ENCODE measurements at places on chromosomes 1 and 21.
A peak's percentile ranks its signal among the peaks of the same experiment; 100 is the strongest.

- no peak for DNase-seq
These were observed 35.1 kb downstream of the FRRS1 start for GRCh38 chr1:99731384-99731783.

DNA sequence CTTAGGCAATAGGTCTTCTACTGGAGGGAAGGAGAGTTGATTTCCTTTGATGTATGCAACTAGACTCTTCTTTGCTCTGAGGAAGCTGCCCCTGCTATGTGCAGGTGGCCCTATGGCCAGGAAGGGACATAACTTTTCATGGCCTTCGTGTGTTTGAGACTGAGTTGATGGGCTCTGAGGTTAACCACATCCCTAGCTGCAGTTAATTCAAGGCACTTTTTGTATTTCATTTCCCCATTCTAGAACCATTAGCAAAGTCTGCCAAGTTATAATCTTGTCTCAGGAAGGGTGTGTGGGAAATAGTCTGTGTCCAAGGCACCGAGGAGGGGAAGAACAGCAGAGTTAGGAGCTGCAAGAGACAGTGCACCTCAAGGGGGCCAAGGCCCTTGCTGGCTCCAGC is 2.5 kb downstream of the FCRL4 start:
- DNase-seq, result no peak

DNA sequence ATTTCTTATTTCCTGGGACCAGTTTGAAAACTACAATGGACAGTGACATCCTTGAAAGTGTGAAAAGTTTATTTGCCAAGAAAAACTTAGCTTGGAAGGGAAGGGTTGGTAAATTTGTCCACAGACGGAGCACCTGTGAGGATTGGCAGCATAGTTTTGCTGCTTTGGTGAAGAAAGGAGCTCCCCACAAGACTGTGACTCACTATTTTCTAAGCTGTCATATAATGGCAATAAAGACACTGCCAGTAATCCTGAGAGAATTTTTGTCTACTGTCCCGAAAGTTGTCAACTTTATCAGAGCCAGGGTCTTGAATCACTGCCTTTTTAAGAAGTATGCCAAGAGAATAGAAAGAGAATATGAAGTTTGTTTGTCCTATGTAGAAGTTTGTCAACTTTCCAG is 230.8 kb downstream of the NEGR1 start:
- DNase-seq, result no peak

DNA sequence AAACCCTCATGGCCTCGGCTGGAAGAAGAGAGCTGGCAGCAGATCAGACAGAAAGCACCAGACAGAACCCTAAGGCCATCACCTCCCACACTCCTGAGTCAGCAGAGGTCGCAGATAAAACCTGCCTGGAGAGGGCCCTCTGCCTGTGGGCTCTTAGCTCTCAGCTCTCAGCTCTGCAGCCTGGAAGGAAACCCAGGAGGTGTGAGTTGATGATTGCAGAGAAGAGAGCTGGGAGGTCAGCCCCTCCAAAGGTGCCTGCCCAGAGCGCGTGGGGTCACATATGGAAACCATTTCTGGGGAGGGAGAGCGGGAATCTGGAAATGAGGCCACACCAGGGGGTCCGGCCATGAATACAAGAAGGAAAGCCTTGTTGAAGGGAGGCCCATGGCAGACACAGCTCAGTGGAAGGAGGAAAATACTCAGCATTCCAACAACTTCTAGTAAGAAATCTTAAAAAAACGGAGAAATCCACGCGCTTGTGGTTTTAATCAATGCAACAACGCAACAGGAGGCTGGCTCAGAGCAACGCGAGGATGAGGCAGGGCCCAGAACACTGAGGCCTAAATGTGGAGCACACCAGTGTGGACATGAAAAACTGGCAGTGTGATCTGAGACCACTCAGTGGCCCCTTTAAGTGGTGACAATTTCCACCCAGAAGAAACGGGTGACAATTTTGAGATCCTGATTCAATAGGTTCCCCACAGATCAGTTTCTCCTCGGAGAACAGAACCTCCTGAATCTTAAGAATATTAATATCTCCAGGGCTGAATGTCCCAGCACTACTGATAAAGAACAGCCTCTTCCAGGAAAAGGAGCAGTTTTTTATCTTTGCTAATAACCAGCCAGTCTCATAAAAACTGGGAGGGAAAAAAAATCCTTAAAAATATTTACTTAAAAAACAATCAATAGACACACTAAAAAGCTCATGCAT is 45.7 kb downstream of the PSMG1 start:
- DNase-seq, result peak; percentile 54

GRCh38 chr21:39951183-39952101 is 84.2 kb downstream of the PCP4 start:
- DNase-seq, result no peak

DNA sequence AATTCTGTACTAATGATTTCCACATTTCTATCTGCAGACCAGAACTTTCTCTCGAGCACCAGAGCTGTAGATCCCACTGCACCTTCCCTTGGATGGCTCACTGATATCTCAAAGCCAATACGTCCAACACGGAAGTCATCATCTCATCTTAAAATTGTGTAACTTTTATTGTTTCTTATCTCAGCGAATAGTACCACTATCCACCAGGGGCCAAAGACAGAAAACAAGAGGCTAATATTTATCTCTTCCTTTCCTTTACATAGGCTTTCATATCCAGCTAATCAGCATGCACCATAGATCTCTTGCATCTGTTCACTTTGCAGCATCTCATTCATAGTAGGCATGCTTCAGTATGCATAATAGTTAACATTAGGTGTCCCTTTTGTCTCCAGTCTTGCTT is 303.6 kb downstream of the PTPRC start:
- no peak for DNase-seq

GRCh38 chr1:113322439-113322838 is 67.9 kb upstream of the MAGI3 start:
- no peak for DNase-seq

GRCh38 chr1:118300808-118301207 is 115.8 kb upstream of the SPAG17 start:
- DNase-seq, result peak; percentile 19

DNA sequence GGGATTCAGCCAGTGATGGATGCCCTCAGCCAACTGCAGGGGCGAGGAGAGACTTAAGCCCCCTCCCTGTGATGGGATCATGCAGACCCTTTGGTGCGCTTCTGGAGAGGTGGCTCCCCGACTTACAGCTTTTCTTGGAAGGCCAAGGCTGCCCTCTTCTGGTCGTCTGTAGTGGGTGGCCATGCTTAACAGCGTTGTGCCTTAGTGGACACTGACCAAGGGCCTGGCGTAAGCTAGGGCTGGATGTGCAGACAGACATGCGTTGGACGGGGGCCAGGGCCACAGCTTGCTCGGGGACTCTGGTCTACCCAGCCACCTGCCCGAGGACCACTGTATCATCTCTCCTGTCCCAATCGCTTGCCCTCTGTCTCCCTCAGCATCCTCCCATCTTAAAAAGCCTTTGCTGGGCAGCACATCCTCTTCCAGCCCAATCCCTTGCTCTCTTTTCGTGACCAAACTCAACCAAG is 5.5 kb downstream of the AZIN2 start:
- peak; percentile 84 for DNase-seq

- no peak for DNase-seq
These were observed 2.6 kb downstream of the CYP4B1 start for GRCh38 chr1:46801323-46802055.

All from WTC11 (cell line).